ENCODE measurements at places on chromosomes 2 and 18.
A peak's percentile ranks its signal among the peaks of the same experiment; 100 is the strongest.

- no peak for DNase-seq
Observed at GRCh38 chr18:37529863-37530262, 35.7 kb downstream of the CELF4 start.

DNA sequence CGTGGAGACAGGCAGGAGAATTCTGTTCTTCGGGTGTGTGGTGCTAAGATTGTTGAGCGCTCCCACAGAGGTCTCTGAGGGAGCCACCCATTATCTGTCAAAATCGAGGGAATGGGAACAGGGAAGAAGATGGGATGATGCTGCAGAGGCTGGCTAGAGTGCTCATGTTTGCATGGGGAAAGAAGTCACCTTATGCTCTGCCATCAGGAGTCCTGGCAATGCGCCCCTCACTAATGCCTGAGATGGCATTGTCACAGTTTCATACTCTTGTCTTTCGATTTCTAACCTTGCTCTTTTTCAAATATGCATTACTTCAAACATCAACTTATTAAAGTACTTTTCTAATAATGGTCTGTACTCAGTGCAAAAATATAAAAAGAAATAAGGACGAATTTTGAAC, 463.3 kb upstream of the CELF4 start:
- no peak for DNase-seq

GRCh38 chr2:100742277-100743254, 77.4 kb upstream of the NPAS2 start:
- peak; percentile 98 for DNase-seq

- DNase-seq, result no peak
Observed at GRCh38 chr18:60471652-60472051, 99.1 kb upstream of the MC4R start.
